Osteocyte (in vitro differentiated cells): ENCODE measurements at places on chromosomes 11 and 22. TPM values are rescaled to one million over a fixed set of nuclear protein-coding genes. Genes with fewer than 3 reads are reported as not detected.
A peak's percentile ranks its signal among the peaks of the same experiment; 100 is the strongest.

The SCGB1C1 gene
- not detected in 2 replicates for total RNA-seq

The NPAS4 gene
- 0.11 and 0.18 TPM in 2 replicates for total RNA-seq

The ELFN2 gene
- total RNA-seq: 0.97 and 0.99 TPM in 2 replicates

The TOMM22 gene
- total RNA-seq: 60.7 and 61.0 TPM in 2 replicates

The HBG1 gene
- not detected in 2 replicates for total RNA-seq

The MICALL1 gene
- total RNA-seq: 51.2 and 56.6 TPM in 2 replicates

The OR51B4 gene
- total RNA-seq: not detected in 2 replicates

GRCh38 chr22:38841635-38842034 is 2.2 kb downstream of the NPTXR start:
- no peak for DNase-seq

DNA sequence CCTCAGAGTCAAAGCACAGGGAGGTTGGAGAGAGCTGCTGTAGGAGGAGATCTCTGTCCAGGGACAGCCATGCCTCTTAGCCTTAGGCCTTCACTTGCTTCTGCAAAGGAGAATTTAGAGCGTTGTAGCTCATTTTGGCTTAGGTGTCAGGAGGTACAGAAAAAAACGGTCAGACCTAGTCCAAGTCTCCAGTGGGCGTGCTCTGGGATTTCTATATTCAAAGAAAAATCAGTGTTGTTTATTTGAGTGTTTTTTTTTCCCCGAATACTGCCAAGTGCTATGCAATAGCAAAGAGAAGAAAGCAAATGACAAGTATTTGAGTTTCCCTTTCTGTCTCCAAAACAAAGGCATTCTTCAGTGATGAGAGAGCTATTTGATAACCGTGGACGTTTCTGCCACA is 22.7 kb upstream of the OPCML start:
- no peak for DNase-seq

DNA sequence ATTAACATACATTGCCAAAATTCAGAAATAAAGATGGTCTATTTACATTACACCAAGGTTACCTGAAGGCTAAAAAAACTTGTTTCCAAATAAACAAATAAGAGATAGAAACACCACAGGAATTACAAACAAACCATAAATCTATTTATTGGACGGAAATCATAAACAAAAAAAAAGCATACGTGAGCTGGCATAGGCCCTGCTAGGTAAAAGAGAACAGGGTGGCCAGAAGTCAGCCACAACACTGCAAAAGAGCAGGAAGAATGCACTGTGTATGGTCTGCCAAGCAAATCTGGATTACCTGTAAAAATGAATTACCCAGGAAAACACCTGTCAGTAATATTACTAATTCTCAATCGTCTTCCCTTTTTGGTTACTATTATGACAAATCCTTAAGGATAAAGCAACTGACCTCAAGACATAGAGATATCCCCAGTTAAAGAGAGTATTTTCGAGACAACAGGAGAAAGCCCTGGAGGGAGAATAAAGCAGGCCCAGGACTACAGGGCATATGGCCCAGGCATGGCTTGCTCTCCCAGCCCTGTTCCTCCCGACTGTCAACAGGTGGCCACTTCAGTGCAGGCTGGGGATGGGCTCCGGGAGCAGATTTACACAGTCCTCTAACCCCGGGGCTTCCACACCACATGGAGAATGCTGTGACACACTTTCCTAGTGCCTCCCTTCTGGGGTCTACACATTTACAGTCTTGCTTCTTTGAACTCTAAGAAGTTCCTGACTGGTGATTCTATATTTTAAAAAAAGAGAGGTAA is 18.0 kb downstream of the PPP2R1B start:
- DNase-seq: no peak

GRCh38 chr22:46727813-46728364 is 10.2 kb downstream of the CERK start:
- no peak for DNase-seq

- no peak for DNase-seq
Measured at GRCh38 chr11:121420398-121420797, 31.7 kb upstream of the SORL1 start.

DNA sequence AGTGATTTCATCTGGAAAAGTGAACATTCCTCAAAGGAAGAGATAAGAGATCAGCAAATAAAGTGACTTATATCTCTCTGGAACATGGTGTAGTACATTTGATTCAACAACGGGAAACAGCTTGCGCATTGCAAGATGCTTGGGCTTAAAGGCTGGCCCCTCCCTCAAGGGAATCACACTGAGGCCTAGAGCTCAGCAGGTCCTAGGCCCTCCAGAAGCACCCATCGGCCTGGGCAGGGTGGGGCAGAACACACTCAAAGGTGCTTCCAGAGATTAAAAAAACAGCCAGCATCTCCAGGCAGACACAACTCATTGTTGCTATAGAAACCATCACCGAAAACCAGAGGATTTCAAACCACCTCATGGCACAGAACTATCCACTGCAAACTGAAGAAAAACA is 69.0 kb upstream of the ARFGAP3 start:
- DNase-seq: no peak

GRCh38 chr11:117097389-117098268 is 599 bp downstream of the SIK3 start:
- peak; percentile 86 for DNase-seq

GRCh38 chr11:57134284-57134683 is 47.5 kb upstream of the LRRC55 start:
- no peak for DNase-seq

GRCh38 chr11:34959770-34960169 is 43.4 kb downstream of the PDHX start:
- no peak for DNase-seq

DNA sequence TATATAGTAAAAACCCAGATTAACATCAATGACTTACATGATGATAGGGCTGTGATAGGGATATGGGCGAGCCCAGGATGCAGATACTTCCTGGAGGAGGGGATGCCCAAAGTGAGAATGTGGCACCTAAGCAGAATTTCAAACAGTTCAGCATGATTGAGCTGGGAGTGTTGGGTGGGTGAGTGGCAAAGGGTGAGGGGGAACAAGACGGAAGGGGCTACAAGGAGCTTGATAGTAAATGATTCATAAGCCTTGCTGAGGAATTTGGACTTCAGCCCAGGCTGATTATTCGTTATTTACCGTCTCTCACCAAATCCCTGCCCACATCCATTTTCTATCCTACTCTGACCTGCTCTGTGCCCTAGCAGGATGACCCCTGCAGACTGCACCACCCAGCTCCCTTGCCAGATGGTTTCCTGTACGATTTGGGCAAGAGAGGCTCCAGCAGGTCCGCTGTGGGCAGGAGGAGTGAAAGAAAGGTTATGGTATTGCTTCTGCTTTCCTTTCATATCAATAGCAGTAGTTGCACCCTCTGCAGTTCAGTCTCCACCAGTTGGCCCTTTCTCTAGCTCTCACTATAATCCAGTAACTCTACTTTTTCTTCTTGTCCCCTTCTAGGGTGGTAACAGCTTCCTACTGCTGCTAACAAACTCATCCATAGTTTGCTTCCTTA is 30.3 kb upstream of the SIK2 start:
- no peak for DNase-seq

- DNase-seq: peak; percentile 90
Measured at GRCh38 chr11:117221775-117222517, 9.9 kb downstream of the PCSK7 start.

DNA sequence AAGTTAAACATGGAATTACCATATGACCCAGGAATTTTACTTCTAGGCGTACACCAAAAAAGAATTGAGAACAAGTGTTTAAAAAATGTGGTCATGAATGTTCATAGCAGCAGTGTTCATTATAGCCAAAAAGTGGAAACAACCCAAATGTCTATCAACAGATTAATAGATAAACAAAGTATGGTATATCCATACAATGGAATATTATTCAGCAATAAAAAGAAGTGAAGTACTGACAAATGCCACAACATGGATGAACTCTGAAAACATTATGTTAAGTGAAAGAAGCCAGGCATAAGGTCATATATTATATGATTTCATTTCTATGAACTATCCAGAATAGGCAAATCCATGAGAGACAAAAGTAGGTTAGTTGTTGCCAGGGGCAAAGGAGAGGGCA is 141.7 kb upstream of the NAV2 start:
- no peak for DNase-seq

DNA sequence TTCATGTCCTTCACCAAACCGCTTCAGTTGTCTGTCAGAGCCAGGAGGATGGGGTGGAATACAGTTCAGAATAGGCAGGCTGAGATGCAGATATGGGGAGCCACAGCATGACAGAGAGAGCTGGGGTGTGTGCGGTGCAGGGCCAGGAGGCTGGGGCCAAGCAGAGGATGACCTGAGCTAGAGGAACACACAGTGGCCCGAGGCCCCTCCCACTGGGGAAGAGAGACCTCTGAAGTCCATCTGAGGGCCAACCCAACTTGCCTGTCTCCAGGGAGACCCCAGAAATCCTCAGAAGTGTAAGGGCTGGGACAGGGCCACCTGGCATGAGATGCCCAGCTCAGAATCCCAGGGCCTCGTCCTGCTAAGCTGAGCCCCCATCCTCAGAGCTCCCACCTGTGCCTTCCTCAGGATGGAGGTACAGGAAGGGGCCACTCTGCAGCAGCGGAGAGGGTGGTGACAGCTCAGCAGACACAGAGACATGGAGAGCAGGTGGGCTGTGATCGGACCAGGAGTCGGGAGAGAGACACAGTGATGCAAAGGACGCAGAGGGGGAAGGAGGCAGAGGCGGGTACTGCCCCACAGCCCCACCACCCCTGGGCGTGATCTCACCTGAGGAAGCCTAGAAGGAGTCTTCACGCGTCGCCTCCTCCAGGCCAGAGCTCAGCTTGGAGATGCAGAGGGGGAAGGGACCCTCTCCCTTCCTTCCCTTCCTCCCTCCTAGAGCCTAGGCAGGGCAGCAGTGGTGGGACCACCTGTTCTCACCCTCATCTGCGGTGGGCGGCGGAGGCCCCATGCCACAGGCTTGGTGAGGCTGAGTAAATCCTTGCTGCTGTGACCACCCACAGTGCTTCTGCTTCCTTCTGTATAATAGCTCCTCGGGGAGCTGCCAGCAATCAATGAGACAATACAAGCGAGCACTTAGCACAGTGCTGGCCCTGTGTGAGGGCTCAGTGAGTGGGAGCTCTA is 9.1 kb upstream of the TUB start:
- no peak for DNase-seq

DNA sequence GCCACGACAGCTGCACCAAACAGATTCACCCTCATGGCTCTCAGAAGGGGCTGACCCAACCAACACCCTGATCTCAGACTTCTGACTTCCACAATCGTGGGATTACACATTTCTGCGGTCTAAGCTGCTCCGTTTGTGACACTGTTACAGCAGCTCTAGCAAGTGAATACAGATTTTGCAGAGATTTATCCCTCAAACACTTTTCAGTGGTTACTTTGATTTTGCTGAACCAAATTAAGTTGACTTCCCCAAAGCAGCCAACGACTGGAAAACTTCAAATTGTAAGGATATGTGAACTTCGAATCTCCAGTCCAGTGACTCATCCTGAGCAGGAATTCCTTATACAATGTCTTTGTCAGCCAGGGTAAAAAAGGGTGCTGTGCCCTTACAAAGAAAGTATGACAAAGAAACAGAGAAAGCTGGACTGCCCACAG is 14.8 kb upstream of the INCENP start:
- DNase-seq: no peak

- no peak for DNase-seq
Measured at GRCh38 chr11:69431893-69432738, 49.3 kb upstream of the LINC01488 start.
